Stimulated activated CD4-positive, alpha-beta T cell treated with anti-CD3 and anti-CD28 coated beads, TNF-alpha, amount 100 ng/mL, for 1 hour (primary cell): ENCODE measurements at places on chromosomes 13 and 19.

DNA sequence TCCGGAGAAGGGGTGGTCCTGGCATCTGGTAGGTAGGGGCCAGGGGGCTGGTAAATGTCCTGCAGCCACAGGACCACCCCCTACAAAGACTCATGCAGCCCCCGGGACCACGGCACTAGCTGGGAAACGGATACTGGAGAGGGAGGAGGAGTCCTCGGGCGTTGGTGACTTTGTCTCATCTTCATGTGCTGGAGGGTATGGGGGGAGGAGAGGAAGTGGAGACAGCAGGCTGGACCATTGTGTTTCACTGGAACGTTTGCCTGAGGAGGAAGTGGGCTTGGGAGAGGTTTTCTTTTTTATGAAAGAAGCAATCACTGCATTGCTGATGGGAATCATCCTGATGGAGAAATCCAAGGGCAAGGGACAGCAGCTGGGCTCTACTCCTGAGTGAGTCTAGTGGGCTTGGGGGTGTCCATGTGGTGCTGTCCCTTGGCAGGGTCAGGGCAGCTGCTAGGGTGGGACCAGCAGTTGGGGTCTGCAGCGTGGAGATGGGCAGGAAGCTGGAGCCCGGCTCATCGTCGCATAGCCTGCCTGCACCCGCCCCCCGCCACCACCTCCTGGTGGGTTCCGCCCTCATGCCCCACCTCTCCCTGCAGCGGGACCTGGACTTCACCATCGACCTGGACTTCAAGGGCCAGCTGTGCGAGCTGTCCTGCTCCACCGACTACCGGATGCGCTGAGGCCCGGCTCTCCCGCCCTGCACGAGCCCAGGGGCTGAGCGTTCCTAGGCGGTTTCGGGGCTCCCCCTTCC is 1.7 kb upstream of the ADM5 start:
- DNase-seq: no peak

DNA sequence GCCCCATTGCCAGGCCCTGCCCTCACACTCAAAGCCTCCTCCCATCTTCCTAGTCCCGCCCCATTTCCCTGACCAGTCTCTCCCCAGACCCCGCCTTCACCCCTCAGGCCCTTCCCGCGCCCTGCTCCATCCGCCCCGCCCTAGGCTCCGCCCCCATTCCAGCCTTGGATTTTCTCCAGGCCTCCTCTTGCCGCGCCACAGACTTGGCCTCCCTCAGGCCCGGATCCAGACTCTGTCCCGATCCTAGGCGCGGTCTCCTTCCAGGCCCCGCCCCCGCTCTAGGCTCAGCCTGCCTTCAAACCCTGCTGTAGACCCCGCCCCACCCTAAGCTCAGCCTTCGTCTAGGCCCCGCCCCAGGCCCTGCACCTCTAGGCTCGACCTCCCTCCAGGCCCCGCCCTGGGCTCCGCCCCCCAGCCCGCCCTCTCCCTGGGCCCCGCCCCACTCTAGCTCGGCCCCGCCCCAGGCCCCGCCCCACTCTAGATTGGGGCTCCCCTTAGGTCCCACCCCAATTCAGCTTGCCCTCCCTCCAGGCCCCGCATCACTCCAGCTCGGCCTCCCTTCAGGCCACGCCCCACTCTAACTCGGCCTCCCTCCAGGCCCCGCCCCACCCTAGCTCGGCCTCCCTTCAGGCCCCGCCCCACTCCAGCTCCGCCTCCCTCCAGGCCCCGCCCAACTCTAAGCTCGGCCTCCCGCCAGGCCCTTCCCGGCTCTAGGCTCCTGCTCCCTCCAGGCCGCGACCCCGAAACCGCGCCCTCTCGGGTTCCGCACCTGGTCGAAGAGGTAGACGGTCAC is 18.5 kb downstream of the LMTK3 start:
- DNase-seq: peak; percentile 42

- DNase-seq: peak; percentile 11
Observed at GRCh38 chr19:4267101-4267900, 11.8 kb upstream of the SHD start.

- no peak for DNase-seq
Observed at GRCh38 chr13:77222000-77222690, 104.7 kb downstream of the MYCBP2 start.

GRCh38 chr13:80276371-80277289 is 64.3 kb downstream of the SPRY2 start:
- DNase-seq: no peak

DNA sequence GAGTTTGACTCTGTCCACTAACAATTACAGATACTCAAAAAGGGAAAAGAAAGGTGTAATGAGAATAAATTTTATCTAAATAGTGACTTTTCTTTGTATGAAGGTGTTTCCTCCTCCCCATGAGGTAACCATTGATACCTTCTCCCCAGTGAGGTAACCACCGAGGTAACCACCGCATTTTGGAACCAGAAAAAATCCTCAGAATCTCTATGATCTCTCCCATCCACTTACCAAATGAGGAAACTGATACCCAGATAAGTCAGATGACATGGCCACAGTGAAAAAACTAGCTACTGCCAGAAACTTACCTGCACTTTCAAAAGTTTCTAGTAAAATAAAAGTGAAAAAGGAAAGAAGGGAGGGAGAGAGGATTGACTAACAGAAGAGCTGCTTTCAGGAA is 124.0 kb upstream of the FNDC3A start:
- DNase-seq: no peak

- no peak for DNase-seq
Observed at GRCh38 chr13:47502166-47502565, 498.9 kb downstream of the SUCLA2 start.

DNA sequence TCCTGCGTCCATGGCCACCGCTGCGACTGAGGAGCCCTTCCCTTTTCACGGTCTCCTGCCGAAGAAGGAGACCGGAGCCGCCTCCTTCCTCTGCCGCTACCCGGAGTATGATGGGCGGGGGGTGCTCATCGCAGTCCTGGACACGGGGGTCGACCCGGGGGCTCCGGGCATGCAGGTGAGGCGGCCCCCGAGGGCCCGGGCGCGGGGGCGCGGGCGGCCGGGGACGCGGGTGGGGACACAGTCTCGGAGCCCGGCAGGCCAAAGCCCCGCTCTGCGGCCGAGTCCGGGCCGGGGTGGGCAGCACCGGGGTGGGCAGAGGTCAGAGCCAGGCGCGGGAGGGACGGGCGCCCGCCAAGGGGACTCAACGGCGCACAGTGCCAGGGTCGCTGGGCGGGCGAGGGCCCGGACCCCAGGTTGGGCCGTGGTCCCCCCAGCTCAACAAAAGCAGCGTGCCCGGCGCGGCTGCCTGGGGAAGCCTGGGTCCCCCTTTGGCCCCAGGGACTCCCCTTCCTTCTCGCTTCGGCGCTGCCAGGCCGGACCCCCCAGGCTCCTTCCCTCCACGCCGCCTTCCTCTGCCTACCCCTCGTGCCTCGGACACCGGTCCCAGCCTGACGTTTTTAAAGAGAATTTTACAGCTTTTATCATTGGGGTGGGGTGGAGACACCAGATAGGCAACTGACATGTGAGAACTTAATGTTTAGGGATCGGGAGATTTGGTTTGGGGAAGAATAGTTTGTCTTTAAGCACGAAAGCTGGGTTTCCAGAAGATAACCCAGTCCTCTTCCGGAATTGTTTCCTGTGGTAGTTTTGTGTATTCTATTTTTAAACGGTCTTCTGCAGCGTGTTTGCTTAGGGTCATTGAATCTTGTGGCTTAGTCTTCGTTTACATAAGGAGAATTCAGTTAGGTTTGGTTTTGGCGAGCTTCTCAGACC is 509 bp downstream of the TPP2 start:
- no peak for DNase-seq

DNA sequence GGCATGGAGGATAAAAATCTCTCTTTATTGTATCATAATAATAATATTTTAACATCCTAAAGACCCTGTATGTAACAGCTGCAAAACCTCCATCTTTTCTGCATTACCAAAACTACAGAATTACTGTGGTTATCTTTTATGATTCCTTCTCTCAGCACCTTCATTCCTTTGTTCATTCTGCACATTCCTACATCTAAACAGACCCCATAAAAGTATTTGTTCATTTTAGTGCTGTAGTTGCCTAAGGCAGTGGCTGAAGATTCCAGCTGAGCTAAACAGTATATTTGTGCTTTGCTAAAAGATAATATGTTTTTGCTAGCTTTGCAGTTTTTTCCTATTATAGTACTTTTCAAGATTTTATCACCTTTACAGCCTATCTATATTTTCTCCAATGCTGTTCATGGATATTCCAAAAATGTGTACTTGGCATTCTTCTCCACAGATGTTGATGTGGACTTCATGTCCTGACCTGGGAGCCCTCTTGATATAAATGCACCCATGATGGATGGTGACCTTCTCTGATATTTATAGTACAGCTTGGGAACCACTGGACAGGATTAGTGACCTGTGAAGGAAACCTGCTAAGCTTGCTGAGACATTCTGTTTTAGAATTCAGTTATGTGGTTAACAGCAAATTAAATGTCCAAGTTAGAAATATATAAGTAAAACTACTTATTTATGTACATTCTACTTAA is 2832.9 kb upstream of the PCDH20 start:
- no peak for DNase-seq

GRCh38 chr13:113951246-113951999 is 22.5 kb downstream of the C13orf46 start:
- no peak for DNase-seq
